ENCODE measurements at places on chromosomes 4 and X.

GRCh38 chrX:131703646-131704045, 159.8 kb downstream of the OR13H1 start:
- DNase-seq: no peak

DNA sequence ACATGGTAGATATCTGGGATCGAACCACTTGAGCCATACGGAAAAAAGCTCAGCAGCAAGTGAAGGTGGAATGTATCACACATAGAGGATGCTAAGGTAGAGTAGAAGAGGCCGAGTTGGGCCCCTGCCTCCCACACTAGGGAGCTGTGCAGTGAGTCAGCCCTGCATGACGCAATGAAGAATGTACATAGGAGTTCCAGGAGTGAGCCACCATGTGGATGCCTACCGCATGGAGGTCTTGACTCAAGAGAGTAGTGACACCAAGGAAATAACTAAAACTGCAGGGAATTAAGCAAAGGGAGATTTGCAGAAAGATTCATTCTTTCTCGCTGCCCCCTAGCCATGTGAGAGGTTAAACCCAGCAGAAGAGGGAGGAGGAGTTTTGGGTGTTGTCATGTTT, 389.6 kb upstream of the IGFBP7 start:
- no peak for DNase-seq

- DNase-seq: no peak
Measured at GRCh38 chr4:121800638-121800960, 524 bp upstream of the EXOSC9 start.

GRCh38 chr4:84324303-84325245, 174.5 kb downstream of the NKX6-1 start:
- no peak for DNase-seq

DNA sequence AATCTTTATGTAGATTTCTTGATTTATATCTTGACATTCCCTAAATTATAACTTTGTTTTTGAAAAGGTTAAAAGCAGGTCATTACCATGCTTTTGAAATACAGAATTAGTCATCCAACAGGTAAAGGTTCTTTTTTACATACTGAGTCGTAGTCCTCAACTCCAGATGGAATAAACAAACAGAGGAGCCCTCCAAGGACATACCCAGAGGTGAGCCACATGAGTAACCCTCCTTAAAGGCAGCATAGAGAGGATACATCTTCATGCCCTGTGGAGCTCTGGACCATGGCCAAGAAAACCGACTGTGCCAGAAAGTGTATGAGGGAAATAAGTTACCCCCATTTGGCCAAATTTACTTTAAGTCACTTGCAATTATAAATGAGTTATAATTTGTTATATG, 95.3 kb upstream of the MCF2 start:
- no peak for DNase-seq

GRCh38 chr4:23091711-23092110, 399.0 kb downstream of the GBA3 start:
- no peak for DNase-seq
